Eye (tissue), 1 donor: ENCODE measurements at places on chromosomes 12 and 14.

DNA sequence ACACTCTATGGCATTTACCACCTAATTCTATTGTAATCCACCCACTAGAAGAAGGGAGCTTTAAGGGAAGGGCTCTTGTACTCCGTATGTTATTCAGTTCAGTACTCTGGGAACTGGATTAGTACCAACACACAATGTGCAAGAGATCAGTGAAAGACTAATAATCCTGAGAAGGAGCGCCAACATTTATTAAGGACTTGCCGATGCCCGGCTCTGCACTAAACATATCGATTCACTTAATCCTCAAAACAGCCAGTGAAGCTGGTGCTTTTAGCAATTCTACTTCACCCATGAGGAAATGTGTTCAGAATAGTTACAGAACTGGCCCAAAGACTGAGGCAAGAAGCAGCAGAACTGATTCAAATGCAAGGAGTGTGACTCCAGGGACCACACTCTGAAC lies 80.9 kb downstream of the RPS6KA5 start:
- peak; percentile 20 for DNase-seq

DNA sequence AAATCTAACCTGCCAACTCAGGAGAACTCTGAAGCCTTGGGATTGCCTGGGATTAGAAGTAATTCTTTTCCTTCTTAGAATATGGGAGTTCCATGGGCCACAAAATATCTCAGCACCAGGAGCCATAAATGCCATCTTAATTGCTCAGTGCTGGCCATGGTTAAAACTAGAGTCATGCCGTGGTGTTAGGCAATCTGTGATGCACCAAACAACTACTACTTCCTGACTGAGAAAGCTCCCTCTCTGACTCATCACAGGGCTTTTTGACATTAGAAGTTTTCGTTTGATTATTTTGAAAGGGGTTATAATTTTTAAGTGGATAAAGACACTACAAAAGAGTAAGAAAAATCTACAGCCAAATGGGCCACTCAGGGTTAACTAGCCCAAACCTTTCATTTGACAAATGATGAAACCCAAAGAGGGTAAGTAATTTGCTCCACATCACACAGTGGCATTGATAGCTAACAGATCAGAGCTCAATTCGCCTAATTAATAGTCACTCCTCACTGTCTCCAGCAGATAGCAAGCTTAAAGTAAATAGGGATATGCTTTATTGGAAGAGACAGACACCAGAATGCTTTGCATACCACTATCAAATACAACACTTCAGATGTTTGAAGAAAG lies 377.3 kb downstream of the EMP1 start:
- DNase-seq: no peak

GRCh38 chr12:104718304-104718929 lies 239.7 kb downstream of the SLC41A2 start:
- peak; percentile 54 for DNase-seq

- DNase-seq: no peak
Observed at GRCh38 chr14:53236708-53237107, 83.6 kb upstream of the DDHD1 start.

GRCh38 chr12:14858513-14858912 lies 15.2 kb upstream of the ART4 start:
- DNase-seq: no peak

DNA sequence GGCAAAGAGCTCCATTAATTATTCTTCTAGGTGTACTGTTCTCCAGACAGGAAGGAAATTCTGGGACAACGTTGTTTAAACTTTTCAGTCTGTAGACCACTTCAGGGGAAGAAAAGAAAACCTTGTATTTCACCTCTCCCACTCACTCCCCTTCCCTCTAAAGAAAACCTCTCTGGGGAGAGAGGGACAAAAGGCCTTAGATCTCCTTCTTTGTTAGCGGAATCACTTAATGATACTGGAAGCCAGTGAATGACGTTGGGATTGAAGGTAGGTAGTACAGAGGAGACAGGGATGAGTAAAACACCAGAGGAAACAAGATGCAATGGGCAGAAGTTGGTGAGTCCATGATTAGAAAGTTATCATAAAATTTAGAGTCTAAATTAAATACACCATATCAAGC lies 38.7 kb upstream of the SGPP1 start:
- DNase-seq: no peak

- DNase-seq: no peak
Observed at GRCh38 chr14:100803226-100803625, 22.7 kb upstream of the MEG3 start.

GRCh38 chr14:64544607-64545312 lies 4.2 kb downstream of the HSPA2 start:
- DNase-seq: no peak

DNA sequence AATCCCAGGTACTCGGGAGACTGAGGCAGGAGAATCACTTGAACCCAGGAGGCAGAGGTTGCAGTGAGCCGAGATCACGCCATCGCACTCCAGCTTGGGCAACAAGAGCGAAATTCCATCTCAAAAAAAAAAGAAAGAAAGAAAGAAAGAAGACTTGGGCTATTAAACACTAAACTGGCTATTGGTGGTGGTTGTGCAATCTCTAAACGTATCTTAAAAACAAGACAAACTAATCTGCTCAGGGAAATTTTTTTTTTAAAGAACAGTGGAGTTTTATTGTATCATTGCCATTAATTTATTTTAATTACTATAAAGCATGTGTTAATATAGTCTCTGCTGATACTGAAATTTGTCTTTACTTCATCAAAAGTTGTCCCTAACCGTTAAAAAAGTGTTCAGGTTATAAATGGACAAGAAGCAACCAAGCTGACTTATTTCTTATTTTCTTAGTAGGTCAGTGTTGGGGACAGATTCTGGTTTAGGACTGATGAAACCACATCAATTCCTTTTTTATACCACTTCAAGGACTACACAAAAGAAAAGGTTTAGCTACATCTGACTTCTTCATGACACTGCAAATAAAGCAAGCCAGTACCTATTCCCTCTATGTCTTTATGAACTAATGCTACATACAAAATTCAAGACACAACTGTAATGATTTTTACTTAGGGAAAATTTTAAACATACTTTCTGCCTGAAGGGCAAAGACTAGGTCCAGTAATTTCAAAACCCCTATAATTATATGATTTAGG lies 68.7 kb upstream of the KRAS start:
- no peak for DNase-seq

- DNase-seq: peak; percentile 73
Observed at GRCh38 chr12:120041386-120042231, 52.6 kb downstream of the BICDL1 start.

DNA sequence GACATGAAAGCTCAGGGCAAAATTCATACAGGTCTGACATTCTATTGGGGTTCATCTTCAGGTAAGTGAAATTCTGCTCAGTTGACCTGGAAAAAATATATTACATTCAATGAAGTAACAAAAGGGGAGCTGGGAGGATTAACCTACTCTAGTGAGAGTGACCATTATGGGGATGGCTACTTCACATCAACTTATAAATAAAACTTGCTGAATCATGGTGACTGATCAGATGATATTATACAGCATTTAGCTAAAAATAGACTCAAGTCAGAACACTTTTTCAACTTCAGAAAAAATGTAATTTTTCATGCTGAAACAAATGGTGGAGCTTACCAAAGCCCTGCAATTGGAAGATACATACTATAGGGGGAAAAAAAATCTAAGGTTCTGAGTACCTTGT lies 800.2 kb downstream of the FSCB start:
- no peak for DNase-seq

- no peak for DNase-seq
Observed at GRCh38 chr14:88170333-88170732, 152.7 kb downstream of the KCNK10 start.

DNA sequence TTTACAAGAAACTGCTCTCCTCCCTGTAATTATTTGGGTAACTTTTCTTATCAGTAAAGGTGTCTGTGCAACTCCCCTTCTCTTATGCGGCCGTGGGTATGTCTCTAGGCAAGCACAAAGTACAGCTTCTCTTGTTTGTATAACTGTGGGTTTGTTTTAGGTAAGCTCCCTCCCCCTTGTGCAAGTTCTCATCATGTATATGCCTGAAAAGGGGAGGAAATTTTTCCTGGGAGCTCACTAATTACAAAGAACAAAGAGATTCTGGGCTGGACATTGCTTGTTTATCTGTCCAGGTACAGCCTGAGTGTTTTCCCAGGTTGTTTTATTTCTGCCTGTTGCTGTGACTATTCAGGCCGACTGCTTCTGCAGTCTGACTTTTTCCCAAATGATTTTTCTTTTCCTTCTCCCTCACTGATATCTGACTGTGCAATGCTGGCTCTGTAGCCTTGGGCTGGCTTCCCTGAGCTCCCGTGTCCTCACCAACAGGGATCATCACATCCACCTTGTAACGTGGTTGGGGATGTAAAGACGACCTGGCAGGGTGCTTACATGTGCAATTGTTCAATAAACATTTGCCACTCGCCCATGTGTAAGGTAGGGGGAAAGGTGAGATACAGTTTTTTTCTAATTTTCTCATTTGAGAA lies 916.5 kb downstream of the AACS start:
- DNase-seq: no peak

DNA sequence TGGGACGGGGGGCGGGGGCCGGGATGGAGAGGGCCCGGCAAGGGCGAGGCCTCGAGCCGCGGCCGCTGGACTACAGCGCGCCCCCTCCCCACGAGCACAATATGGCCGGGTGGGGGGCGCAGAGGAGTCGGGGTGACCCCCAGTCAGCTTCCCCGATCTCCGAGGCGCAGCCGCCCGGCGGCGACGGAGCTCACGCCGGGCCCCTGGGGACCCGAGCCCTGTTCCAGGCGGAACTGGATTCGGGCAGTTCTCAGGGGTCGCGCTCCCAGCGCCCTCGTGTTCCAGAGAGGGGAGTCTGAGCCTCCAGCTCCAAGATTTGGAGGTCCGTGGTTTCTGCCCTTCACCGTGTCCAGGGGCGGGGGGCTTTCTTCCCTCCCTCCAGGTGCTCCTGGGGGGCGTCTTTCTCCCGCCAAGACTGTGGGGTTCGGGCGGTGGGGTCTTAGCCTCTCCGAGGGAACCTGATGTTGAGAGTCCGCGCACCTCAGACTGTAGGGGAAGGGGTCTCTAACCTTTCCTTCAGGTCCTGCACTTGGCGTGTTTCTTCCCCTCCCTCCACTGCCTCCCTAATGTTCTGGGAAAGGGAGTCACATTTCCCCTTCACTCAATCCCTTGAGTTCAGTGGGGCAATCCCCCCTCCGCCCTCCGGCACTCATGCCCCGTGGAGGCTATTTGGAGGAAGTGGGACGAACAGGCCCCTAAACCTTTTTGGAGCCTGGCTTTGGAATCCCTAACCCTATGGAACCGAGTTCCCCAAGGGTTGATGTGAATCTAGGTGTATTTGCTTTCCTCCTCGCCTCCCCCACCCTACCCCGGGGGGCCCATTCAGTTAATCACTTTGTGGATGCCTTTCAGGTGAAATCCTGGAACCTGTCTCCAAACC lies 584 bp downstream of the ACVR1B start:
- DNase-seq: peak; percentile 80

GRCh38 chr12:28963554-28963953 lies 185.5 kb upstream of the FAR2 start:
- DNase-seq: no peak

- DNase-seq: no peak
Observed at GRCh38 chr12:90333939-90334338, 621.0 kb downstream of the CCER1 start.

DNA sequence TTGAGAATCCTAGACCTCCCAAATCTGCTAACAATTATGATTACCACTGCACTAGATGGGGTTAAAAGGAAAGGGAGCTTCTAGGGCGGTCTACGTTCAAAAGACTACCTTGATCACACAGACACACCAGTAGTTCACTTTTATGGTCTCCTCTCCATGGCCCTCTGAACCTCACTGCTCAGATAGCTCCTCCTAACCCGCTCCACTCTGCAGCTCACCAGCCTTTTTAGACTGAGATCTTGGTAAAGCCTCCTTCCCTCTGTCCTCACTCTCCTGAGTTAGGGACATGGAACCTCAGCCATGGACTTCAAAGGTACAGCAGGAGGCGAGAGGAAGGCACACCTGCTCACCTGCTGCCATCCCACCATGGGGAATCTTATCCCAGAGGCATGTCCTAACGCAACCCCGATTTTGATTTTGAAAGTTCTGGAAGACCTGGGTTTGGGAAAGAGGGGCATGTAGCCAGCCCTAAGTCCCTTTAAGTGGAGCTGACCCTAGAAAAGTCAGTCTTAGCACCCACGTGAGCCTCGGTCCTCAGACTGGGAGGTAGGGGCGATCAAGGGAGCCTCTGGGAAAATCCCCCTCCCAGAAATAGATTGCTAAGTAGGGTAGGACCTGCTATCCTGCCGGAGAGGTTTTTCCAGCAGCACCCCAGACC lies 1.3 kb downstream of the ZNF219 start:
- peak; percentile 74 for DNase-seq

DNA sequence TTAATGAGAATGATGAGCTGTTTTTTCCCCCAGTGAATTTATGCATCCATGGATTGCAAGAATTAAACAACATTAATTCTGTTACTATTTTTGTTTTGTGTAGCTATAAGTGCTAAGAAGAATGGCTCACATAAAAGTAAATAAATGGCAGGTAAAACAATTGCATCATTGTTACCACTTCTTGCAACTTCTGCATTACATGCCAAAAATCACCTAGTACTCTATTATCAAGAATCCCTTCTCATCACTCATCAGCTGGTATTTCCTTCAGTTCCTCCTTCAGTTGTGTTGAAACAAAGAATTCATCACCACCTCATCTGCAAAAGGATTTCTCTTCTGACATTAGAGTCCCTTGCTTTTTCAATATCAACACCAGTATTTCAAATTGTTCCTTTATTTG lies 773 bp downstream of the A2M start:
- DNase-seq: no peak

DNA sequence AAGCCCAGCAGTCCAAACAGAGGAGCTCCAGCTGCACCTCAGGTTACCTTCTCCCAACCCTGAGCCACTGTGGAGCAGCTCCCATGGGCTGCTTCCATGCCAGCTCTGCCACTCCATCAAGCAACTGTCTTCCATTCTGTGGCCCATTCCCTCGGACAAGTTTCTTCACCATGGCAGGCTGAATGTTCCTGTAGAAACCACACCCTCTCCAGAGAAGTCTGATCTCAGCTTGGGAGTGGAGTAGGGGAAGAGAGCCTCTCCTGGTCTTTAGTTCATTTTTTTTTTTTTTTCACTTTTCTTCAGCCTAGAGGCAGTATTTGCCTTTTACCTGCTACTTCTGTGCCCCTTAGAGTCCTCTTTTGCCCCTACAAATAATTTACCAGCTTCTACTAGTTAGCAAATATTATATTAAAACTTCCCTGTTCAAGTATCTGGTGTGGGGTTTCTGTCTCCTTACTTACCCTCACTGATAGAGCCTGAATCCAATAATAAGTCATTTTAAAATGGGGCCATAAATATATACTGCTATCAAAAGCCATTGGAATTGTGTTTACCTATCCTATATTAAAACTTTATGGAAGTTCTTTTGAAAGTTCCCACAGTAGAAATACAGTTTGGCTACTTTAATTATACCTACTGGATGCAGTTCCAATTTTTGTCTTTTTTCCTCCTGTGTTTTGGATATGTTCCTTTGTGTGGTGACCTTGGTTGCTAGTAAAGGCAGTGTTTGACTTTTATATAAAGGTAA lies 11.7 kb upstream of the SLC17A8 start:
- DNase-seq: no peak

GRCh38 chr12:103571286-103571685 lies 15.8 kb upstream of the STAB2 start:
- peak; percentile 82 for DNase-seq
